ENCODE measurements at places on chromosomes 7 and 10. TPM values are rescaled to one million over a fixed set of nuclear protein-coding genes. Genes with fewer than 3 reads are reported as not detected.

GRCh38 chr7:27602766-27603165 is 59.9 kb downstream of the HIBADH start:
- no peak for DNase-seq

- no peak for DNase-seq
These were observed 41.4 kb upstream of the IKZF1 start for GRCh38 chr7:50262916-50263690.

DNA sequence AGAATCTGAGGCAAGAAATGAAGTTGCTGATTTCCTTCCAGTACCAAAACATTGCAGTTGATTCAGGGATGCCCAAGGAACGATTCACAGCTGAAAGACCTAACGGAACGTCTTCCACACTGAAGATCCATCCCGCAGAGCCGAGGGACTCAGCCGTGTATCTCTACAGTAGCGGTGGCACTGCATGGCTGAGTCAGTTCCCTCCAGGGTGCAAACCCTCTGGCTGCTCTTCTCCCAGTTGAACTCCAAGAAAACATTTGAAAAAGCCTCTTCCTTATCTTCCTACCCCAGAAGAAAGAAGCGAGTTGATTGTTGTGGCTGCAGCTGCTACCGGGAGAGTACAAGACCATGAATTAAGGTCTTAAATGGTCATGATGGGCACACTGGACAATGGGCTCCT is 147.1 kb upstream of the PRSS1 start:
- DNase-seq: no peak

DNA sequence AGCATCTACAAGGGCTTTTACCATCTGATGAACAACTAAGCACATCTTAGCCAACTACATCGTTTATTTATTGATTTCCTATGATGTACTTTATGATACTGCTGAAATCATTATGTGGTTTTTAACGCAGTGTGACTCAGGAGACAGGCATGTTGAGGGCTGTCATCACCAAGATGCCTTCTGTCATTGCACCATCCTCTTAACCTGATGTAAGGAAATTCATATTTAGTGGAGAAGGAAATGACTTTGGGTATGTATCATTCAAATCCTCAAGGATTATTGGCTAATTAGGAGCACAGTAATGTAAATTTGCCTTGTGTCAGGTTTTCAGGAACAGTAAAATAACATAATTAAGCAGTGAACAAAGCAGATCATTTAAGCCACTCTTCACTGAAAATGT is 138.5 kb upstream of the MGMT start:
- no peak for DNase-seq

GRCh38 chr7:131945957-131946544 is 389.6 kb upstream of the PODXL start:
- no peak for DNase-seq

DNA sequence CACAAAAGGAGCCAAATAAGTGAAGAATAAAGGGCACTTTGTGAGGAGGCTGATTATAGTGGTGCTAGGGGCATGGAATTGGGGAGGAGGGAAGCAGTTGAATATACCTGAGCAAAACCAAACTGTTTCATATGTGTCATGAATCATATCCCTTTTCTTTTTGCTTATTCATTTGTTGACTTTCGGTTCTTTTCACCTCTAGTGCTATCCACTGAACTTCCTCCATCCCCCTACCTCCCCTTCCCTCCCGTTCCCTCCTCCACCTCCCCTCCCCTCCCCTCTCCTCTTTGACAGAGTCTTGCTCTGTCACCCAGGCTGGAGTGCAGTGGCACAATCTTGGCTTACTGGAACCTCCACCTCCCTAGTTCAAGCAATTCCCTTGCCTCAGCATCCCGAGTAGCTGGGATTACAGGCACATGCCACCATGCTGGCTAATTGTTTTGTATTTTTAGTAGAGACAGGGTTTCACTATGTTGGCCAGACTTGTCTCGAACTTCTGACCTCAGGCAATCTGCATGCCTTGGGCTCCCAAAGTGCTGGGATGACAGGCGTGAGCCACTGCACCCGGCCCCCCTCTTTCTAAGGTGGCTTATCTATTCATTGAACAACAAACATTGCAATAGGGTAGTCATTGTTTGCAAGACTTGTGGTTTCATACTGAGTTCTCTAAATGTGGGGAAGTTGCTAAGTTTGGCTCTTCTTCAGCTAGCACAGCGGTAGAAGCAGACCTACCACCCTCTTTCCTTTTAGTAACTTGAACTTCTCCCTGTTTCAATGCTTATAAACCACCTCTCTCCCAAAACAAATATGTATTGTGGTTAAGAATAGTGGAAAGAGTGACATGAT is 150.4 kb upstream of the PRPS1L1 start:
- peak; percentile 78 for DNase-seq

GRCh38 chr7:15581352-15581951 is 19.6 kb upstream of the AGMO start:
- DNase-seq: no peak

DNA sequence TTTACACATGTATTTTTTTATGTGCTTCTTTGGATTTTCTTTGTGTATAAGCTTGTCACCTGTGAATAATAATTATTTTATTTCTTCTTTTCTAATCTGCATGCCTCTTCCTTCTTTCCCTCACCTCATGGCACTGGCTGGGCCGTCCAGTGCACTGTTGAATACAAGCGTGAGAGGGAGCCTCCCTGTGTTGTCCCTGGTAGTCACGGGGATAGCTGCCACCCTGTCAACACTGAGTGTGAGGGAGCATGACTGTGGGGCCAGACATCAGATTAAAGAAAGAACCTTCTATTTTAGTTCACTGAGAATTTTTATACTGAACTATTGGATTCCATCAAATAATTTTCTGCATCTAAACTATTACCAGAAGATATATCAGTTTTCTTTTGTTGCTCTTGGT is 187.9 kb downstream of the CDC14C start:
- no peak for DNase-seq

DNA sequence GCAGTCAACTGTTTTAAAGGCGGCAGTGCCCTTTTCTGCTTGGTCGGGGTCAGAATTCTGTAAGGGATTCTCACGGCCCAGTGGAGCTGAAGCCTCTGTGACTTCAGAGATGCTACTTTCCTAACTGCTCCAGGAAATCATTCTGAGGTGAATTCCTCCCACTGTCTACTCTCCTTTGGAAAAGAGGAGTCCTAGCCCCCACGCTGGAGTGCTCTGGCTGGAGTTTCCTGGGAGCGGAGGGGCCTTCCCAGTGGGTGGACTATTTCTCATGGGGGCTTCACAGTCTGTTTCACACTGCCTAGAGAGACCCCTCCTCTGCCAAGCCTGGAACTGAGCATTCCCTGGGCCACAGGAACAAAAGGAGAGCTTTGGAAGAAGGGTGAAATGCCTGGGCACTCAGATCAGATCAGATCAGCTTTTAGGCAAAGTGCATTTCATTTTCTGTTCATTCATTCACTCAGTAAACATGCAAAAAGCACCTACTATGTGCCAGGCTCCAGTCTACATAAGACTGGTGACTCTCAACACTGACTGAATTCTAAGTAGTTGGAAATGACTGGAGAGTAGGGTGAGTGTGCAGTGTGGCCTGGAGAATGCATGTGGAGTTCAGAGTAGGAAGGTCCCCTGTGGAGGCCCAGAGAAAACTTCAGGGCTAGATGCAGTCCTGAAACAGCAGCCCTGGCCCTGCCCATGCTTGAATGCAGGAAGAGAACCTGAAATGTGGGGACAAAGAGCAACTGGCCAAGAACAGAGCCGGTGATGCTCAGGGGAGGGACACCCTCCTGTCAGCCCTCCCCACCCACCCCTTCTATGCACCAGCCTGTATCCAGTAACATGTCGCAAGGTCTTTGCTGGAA is 12.2 kb downstream of the ZNF488 start:
- no peak for DNase-seq

DNA sequence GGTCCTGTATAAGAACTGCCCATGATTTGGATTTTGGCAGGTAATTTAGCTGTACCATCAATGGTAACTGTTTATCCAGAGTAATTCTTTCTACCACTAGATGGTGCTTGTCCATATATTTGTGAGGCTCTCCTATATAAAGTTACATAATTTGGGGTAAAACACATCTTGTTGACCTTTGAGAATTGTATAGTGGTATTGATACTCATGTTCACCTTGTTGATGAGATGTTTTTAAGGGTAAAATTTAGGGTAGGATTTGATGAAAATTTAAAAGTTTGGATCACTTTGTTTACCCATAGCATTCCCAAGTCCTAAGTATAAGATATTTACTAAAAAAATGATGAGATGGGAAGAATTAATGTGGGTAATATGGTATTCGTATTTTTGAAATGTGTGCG is 31.6 kb downstream of the ST7 start:
- DNase-seq: no peak

DNA sequence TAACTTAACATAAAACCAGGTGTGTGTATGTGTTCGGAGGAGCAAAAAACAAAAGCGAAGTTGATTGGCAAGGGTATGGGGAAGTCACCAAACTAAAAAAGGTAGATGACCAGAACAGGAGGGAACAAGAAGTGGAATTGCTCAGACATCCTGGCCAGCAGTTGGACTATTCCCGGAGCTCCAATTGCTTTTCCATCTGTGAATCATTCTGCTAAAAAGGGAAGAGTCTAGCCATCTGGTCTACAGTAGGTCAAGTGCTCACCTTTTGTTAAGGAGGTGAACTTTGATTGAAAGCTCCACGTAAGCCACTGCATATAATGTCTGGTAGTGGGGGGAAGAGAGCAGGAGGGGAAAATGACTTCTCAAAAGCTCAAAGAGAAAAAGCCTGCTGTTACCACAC is 50.0 kb upstream of the BET1 start:
- DNase-seq: no peak

- DNase-seq: no peak
These were observed 534.3 kb downstream of the PARD3 start for GRCh38 chr10:34280599-34281374.

- no peak for DNase-seq
These were observed 79.6 kb downstream of the ZFAND4 start for GRCh38 chr10:45592926-45593325.

GRCh38 chr10:87942884-87943527 is 79.6 kb downstream of the PTEN start:
- DNase-seq: no peak

DNA sequence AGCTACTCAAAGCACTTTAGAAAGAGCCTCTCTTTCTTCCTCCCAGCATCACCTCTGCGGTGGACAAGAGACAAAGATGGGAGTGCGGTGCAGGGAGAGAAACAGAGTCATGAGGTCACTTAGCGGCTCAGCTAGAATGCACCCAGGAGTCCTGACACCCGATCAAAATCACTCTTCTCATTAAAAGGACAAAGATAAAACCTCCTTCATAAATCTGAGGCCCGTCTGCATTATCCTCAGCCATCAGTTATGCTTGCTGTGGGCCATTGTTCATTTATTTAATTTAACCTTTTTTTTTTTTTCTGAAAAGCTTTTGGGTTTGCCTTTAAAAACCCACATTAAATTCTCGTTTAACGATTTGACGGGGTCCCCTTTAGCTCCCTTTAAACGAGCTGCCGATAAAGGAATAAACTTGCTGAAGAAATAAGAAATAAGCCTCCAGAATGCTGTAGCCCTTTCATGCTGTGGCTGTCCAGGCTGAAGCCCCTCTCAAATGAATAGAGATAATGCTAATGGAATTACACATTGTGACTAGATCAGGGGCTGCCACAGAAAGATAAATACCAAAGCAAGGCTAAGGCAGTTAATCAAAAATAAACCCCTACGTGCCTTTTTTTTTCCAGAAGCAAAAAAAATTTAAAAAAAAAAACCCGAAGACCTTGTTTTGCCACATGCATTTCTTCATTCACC is 16.1 kb upstream of the PLXNA4 start:
- no peak for DNase-seq

DNA sequence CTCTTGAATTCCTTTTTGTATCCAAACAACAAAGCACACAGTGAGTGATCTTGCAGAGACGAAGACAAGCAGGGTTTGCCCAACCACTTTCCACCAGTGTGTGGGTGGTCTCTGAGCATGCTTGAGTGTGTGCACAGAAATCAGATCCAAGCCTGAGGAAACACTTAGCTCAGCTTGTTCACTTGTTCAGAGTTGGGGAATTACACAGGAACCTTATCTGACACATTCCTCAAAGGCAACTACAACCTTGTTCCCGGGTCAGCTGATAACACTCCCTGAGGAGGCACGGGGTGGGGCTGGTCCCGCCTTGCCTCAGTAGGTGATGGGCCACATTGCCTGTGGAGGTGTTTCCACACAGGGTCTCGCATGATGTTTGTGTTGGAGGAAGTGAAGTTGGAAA is 216.9 kb downstream of the DYNC1I1 start:
- DNase-seq: no peak

DNA sequence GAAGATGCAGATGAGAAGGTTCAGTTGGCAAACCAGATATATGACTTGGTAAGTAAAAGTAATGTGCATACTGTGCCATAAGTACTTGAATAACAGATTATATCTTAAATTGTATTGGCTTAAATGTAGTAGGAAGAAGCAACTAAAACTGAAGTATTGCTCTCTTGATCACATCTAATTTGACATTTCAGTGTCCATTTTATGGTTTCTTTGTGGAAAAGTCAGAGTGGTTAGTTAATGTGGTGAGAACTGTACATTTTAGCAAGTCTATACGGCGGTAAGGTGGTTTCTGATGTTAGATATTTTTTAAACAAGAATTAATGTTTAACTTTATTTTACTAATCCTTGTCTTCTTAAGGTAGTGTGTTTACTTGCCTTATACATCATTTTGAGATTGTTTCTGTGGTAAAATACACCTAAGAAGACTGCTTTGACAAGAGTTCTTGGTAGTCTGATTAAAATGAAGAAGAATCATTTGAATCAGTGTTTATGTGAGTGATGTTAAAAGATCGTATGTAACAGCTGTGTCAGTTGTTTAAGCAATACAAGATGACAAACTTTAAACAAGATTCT is 5.1 kb downstream of the ING3 start:
- DNase-seq: no peak

The MYL10 gene
- not detected for total RNA-seq

The OR2A42 gene
- not detected for total RNA-seq

The TAS2R4 gene
- total RNA-seq: 0.54 TPM

The STRIP2 gene
- total RNA-seq: 20.4 TPM

The MALRD1 gene
- total RNA-seq: 0.40 TPM

The HYAL4 gene
- 0.32 TPM for total RNA-seq

The PODXL gene
- 76.2 TPM for total RNA-seq

The SLC16A12 gene
- 3.1 TPM for total RNA-seq

The PRSS37 gene
- total RNA-seq: not detected

The SPDYE1 gene
- total RNA-seq: 0.13 TPM

Data from cardiac septum (tissue), 1 donor.